ENCODE measurements at places on chromosomes 7 and 10. TPM values are rescaled to one million over a fixed set of nuclear protein-coding genes. Genes with fewer than 3 reads are reported as not detected.

SLC25A13 gene
- total RNA-seq: 64.2 TPM

DNA sequence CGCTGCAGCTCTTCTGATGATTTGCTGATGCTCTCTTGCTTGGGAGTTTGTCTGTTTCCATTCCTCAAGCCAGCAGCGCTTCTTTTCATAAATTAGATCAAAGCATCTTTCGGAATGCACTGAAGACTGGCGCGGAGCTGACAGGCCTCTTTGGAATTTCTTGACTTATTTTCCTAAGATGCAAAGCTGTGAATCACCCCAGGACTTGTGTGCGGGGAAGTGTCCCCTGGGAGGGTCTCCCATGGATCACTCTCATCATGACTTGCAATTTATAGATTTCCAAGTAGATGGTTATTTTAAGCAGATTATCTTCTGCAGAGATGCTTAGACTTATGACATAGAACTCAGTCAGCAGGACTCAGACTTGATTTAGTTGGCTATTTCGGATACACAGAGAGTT lies 467.2 kb downstream of the TCERG1L start:
- no peak for DNase-seq

GRCh38 chr7:28695300-28696295 lies 262.5 kb downstream of the TRIL start:
- DNase-seq: no peak

DNA sequence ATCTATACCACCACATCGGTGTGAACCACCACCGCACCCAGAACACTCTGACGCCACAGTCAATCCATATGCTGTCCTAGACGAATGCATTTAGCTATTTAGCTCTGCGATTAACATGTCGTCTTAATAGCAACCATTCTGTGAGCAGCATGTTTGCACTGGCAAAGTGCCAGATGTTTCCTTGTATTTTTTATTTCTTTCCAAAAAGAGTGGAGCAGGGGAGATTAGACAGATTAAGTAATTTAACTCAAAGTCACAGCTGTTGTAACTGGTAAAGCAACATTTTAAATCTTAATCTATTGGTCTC lies 57.0 kb upstream of the ARL4A start:
- no peak for DNase-seq

GRCh38 chr10:3008518-3009195 lies 58.7 kb upstream of the PFKP start:
- no peak for DNase-seq

GRCh38 chr10:83724471-83725241 lies 414.7 kb upstream of the GHITM start:
- no peak for DNase-seq

DNA sequence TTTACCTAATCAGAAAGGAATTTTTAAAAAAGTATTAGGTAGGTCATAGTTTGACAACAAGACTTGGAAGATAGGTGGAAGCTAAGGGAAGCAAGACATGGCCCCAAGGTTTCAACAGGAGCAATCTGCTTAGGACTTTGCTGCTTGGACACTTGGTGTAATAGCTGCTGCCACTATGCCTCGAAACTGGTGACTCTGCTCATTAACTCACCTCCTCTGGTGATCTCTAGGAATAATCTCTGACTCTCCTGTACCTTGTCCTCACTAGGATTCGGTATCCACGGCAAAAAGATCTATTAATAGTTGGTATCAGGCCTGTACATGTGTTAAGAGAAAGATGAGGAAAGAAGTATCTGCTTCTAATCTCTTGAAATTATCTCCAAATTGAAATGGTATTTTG lies 53.1 kb downstream of the PTEN start:
- no peak for DNase-seq

NACAD gene
- total RNA-seq: 5.2 TPM

GHITM gene
- total RNA-seq: 272 TPM

COBL gene
- total RNA-seq: 114 TPM

IDI2 gene
- not detected for total RNA-seq

All from transverse colon (tissue), 4 donors.